ENCODE measurements at places on chromosomes 12 and 14.

DNA sequence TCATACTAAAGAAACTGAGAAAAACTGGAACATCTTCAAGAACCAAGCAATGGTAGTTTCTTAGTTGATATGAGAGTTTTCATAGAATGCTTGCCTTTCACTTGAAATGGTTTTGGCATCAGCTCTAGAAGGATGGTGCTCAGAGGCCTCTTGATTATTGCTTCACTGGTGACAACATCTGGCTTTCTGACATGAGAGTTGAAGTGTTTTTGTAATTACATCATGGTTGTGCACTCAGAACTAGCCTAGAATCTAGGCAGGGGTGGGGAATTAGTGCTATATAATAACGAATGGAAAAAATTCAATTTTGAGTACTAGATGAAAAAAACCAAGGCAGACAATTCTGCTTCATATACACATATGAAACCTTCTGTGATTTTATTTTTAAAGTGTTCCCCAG, 172.8 kb upstream of the LMNTD1 start:
- no peak for DNase-seq

DNA sequence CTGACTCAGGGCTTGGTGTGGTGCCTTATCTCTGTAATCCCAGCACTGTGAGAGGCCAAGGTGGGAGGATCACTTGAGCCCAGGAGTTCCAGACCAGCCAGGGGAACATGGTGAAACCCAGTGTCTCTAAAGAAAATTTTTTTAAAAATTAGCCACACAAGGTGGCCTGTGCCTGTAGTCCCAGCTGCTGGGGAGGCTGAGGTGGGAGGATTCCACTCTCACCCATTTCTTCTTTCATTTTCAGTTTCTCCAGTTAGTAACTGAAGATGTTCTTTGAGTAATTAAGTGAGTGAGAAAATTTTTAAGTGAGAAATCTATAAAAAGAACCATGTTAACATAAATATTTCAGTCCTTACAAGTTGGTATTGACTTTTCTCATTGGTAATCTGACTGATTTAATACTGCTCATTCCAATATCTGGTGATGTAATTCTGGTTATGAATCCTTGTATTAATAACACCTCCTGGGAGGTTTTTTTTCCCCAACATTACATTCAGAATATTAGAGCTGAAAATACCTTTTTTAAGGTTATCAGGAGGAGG, 6.1 kb downstream of the METTL3 start:
- no peak for DNase-seq

DNA sequence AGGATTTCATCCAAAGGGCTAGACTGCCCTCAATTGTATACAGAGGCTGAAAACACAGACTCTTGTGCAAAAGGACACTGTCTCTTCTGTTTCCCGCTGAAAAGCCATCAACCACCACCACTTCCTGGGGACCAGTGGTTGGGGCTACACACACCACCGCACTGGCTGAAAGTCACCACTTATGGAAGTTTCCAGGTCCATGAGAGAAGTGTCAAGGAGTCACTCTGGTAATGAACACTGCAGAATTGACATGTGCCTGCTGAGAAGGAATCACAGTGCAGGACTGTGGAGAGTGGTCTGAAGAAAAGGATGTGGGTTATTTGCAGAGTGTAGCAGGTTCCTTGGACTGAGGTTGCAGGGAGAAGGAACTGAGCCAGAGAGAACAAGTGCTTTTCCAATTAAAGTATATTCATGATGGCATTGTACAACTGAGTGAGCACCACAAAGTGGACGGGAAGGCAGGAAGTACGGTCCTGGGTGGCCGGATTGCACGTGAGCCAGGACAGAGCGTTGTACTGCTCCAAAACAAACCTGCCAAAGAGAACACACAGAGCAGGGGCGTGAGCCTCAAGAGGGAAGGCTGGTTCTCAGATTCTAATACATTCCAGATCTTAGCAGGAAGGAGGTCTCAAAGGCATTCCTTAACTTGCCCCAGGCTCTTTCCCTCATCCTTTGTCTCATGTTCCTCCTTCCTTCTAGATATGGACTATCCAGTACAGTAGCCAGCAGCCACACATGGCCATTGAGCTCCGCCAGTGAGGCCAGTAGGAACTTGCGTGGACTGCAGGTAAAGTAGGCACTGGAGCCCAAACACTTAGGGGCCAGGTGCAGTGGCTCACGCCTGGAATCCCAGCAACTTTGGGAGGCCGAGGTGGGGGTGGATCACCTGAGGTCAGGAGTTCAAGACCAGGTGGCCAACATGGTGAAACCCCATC, 316.4 kb downstream of the MED13L start:
- peak; percentile 38 for DNase-seq

DNA sequence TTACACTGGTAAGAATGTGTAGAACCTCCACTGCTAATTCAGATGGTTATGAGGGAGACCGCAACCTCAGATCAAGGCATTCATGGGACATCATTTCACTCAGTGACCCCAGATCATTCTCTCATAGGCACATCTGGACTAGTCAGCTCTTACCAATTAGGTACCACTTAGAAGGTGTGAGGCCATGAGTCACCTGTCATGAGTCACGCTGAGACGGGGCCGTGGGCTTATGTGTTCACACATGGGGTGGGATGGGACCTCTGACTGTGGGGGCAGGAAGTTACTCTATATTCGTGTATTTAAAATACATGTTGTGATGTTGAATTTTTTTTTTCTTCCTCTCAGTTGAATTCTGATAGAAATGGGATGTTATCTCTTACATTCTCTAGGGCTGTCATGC, 55.9 kb downstream of the CCDC92 start:
- peak; percentile 66 for DNase-seq

- no peak for DNase-seq
Measured at GRCh38 chr12:91868054-91868453, 277.6 kb downstream of the BTG1 start.

- no peak for DNase-seq
Measured at GRCh38 chr12:45938566-45938965, 51.8 kb downstream of the SCAF11 start.

- DNase-seq = no peak
Measured at GRCh38 chr12:93943780-93944179, 204.6 kb upstream of the PLXNC1 start.

DNA sequence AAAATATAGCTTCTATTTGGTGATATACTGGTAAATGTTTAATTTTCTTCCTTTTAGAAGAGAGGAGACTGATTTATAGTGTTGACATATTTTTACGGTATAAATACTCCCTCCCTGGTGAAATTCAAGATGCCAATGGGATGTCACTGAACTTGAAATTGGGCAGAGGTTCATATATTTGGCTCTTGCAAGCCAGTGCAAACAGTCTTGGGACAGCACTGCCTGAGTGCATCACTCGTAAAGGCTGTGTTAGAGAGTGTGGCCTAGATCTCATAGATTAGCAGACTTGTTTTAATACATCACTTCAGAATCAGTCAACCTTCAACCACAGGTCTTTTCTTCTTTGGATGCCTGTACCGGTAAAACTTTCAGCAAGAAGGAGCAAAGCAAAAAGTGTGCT, 681.0 kb downstream of the NRXN3 start:
- DNase-seq = no peak
